ENCODE measurements at places on chromosomes 5 and 9.
A peak's percentile ranks its signal among the peaks of the same experiment; 100 is the strongest.

- DNase-seq = no peak
Observed at GRCh38 chr5:25330721-25331120, 685.9 kb upstream of the CDH10 start.

DNA sequence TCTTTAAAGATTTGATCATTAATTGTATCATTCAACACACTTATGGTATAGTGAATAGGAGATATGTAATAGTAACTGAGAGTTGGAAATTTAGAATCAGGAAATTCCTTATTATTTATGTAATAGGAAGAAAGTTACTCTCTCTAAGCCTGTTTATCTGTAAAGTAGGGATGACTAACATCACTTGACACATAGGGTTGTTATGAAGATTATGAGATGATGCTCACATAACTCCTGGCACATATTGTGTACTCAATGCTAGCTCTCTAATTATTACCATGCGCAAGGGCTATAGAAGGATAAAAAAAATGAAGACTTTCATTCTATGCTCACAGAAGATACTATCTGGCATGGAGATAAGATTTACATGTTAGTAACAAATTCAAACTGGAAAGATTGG is 149.9 kb downstream of the ISOC1 start:
- no peak for DNase-seq

- no peak for DNase-seq
Observed at GRCh38 chr5:50814556-50814955, 148.1 kb downstream of the PARP8 start.

DNA sequence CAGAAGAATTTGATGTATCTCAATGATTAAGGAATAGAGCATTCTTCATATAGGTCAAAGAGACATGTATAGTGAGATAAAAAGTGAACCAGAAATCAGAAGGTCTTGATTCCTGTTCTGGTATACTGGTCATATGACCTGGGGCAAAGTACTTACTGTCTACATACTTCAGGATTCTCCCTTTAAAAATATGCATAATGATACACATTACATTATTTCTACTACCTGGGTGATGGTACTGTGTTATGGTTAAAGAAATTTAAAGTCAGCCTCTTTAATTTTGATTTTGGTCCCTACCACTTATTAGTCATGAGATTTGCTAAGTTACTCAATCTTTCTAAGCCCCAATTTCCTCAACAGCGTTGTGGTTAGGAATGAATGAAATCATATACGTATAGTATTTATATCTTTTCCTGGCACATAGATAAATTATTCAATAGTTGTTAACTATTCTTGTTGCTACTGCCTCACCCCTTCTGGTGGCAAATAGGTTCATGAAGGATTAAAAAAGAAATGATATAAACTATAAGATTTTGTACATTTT is 984.1 kb downstream of the TLE4 start:
- DNase-seq = no peak

DNA sequence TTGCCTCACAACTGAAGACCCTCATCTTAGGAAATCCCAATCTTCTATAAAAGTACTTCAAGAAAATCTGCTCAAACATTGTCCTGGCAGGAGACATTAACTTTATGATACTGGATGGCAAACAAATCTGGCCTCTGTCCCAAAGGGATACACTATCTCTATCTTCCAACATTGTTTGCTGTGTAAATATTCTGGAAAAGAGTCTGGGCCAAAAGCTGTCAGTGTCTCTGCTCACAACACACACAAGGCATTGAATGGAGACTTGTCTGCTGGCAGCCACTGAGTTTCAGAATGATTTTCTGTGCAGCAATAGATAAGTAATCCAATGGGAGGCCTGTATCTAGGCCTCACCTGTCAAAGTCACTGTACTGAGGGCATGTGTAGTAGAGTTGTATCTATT is 471.1 kb downstream of the DMAC1 start:
- no peak for DNase-seq

- no peak for DNase-seq
Observed at GRCh38 chr9:131276094-131276888, at the start of gene FAM78A. FAM78A (minus strand) TSS chr9:131276510; CDS start chr9:131276179, 331 bp downstream.

DNA sequence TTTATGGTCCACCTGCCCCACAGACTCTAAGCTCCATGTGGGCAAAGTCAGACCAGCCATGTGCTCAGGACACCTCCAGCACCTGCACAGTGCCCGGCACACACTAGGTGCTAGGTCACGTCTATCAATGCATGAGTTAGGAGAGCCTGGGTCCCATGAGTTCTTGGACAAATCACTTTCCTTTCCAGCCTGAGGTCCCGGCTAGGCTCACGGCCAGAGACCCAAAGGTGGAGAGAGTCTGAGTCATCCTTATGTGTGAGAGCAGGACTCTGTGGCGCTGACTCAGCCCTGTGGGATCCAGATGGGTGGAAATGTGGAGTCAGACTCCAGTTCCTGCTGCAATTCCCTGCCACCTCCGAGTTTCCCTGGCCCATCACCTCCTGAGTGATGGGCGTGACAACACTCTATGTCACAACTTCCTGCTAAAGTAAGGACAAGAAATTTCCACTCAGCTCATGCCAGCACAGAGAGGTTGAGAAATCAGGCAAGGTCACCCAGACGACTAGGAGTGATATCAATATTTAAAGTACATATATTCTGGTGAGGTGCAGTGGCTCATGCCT is 2.5 kb upstream of the ST6GALNAC4 start:
- peak; percentile 84 for DNase-seq

DNA sequence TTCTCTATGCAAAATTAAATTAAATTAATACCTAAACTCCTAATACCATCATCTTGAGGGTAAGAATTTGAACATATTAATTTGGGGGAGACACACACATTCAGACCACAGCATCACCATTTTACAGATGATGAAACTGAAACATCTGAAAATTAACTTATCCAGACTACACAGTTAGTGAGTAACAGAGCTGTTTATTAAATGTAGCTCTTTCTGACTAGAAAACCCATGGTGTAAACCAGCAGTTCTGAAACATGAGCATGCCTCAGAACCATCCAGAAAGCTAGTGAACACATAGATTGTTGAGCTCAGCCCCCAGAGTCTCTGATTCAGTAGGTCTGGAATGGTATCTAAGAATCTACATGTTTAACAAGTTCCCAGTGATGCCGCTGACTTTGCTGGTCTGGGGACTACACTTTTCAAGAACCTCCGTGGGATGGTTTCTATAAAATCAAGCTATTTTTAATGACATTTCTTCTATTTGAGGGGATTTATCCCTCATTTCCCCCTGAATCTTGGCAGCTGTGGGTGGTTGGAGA is 113.5 kb downstream of the RORB start:
- DNase-seq = no peak

- DNase-seq = no peak
Observed at GRCh38 chr9:14170392-14170931, 143.5 kb downstream of the NFIB start.

- DNase-seq = no peak
Observed at GRCh38 chr5:141935538-141935937, 11.9 kb downstream of the DELE1 start.

DNA sequence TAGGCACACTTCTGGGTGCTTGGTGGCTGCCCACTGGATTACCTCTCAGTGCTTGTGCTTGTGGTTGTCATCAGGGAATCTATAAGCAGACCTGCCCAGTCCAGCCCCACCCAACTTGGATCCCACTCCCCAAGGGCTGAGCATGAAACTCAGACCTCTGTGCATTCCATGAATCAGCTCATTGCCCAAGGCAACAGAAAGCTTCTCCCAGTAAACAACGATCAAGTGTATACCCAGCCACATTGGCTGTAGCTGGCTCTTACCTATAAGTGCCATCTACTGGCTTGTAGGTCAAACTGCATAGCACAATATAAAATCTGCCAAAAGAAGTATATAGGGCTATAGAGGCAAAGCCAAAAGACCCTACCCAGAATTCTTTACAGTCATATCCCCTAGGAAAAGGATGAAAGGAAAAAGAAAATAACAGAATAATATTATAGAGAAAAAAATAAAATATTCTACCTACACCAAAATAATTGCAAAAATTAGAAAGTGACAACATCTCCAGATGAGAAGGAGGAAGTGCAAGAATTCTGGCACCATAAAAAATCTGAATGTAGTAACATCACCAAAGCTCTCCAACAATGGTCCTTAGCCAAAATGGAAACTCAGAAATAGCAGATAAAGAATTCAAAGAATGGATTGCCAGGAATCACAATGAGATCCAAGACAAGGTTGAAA is 321.0 kb upstream of the TRPC7 start:
- no peak for DNase-seq

DNA sequence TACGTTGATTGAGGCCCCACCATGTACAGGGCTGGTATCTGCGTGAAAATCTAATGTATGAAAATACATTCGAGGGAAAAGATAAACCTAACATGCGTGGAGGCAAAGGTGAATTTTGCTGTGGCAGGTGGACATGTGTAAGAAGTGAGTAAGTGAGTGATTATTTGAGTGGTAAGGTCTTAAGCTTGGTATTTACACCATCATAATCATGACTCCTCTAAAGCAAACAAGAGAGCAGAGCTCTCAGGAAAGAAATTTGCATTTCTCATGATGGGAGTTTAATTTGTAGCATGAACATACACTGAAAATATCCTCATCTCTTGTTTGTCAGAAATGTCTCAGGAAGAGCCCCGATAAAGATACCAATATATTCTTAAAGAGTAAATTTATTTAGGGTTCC is 260.6 kb downstream of the PSAT1 start:
- no peak for DNase-seq

- peak; percentile 41 for DNase-seq
Observed at GRCh38 chr9:68678430-68678829, 26.6 kb upstream of the PIP5K1B start.

DNA sequence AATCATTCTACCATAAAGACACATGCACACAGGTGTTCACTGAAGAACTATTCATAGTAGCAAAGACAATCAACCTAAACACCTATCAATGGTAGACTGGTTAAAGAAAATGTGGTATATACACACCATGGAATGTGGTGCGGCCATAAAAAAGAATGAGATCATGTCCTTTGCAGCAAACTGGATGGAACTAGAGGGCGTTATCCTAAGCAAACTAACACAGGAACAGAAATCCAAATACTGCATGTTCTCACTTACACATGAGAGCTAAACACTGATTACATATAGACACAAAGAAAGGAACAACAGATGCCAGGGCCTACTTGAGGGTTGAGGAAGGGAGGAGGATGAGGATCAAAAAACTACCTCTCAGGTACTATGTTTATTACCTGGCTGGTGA is 103.8 kb downstream of the DRD1 start:
- no peak for DNase-seq

Data from uterus (tissue), 4 donors.